ENCODE measurements at places on chromosomes 13 and 19.
A peak's percentile ranks its signal among the peaks of the same experiment; 100 is the strongest.

GRCh38 chr19:20365146-20365545 is 198.1 kb downstream of the ZNF486 start:
- peak; percentile 41 for DNase-seq

DNA sequence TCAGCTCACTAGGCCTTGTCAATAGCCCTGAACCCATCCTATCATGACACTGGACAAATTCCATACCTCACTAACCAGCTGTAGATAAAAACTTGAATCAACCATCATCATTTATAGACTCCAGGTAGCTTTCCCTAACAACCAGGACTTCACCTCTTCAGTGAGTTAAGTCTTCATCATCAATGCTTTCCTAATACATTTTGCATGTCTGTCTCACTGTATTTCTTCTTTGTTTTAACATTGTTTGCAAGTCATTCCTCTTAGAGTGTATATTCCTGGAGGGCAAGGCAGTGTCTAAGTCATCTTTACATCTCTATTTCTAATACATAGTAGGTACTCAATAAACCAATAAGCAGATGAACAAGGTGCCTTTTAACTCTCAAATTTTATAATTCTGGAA is 123.4 kb upstream of the RFC3 start:
- DNase-seq = no peak

DNA sequence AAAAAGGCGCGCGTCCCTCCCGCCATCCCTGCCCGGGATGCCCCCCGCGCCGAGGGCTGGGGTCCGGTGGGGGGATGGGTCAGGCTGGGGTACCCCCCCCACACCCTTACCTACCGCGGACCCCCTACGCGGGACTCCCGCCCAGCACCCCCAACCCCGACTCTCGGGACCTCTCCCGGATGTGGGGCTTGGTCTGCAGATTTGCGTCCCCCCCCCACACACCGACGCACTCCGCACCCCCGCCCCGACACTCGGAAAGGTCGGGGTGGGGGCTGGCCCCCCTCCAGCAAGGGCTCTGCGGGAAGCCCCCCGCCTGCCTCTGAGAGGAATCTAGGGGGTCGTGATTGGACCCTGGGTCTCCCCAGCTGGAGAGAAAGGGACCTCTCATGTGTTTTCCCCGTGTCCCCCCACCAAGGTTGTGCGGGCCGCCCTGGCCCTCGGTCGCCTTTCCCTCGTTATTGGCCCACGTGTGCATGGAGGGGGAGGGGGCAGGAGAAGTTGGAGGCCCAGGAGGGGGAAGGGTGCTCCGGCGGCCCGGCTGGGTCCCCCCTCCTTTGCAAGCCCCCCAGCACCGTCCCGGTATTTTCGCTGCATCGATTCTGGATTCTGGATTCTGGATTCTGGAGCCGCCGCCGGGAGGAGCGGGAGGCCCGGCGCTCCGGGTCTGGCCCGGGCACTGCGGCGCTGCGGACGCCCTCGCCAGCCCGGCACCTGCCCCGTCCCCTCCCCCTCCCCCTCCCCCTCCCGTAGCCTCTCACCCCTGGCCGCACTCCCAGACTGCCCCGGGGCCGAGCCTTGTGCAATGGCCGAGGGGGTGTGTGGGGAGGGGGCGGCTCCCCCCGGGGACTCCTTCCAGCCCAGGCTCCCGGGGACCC is 607 bp downstream of the NFIC start:
- no peak for DNase-seq

- no peak for DNase-seq
Measured at GRCh38 chr13:27790523-27790922, 1.8 kb upstream of the GSX1 start.

GRCh38 chr19:32012886-32013631 is 332.4 kb upstream of the ZNF507 start:
- no peak for DNase-seq

GRCh38 chr13:77016251-77016812 is 10.6 kb downstream of the FBXL3 start:
- no peak for DNase-seq

- DNase-seq = peak; percentile 61
Measured at GRCh38 chr13:98797456-98797855, 45.0 kb upstream of the SLC15A1 start.

- no peak for DNase-seq
Measured at GRCh38 chr13:80400865-80401426, 60.0 kb upstream of the SPRY2 start.

DNA sequence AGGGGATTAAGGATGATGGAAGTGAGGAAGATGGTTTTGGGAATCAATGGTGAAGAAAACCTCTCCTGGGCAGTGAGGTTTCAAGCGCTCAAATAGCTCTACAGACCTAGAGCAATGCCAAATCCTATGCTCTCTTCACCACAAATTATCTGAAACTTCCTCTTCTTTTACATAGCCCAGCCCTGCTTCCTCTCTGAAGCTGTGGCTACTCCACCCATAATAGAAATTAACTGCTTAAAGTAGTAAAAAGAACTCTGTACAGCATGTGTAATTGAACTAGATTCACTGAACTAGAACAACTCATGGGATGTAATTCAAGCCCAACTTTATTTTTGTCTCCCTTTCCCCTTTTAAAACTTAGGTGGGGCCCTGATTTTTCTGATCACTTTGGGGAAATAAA is 20.4 kb upstream of the IFT88 start:
- no peak for DNase-seq

GRCh38 chr13:71457645-71458044 is 409.4 kb downstream of the DACH1 start:
- DNase-seq = no peak

- DNase-seq = no peak
Measured at GRCh38 chr13:113110852-113111315, 5.3 kb downstream of the F7 start.

DNA sequence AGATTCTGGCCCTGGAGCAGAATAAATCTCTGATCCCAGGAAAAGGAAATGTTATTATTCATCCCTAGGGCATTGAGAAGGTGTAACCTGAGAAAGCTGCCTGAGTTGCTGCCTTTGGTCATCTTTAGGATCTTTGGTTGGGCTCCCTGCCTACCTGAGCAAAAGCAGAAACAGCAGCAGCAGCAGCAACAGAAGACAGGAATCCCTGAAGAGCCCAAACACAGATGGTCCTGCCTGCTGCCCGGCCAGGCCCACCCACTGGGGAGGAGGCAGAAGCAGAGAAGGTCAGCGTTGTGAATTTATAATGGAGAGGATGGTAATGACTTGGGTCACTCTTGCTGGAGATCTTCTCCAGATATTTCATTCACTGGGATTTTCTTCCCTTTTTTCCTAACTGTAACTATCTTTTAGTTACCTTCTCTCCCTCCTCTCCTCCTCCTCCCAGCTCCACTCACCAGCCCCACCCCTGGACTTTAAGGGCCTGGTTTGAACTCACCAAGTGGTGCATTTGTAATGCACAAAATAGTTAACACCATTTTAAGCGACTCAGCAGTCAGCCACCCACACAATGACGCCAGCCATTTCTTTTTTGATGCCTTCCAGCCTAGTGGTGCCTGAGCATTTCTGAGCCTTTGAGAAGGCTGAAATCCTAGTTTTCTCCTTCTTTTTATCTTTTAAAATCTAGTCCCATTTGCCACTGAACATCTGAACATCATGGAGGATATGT is 91.7 kb downstream of the HSPH1 start:
- no peak for DNase-seq

GRCh38 chr19:1520203-1520780 is 3.6 kb upstream of the PLK5 start:
- DNase-seq = no peak

DNA sequence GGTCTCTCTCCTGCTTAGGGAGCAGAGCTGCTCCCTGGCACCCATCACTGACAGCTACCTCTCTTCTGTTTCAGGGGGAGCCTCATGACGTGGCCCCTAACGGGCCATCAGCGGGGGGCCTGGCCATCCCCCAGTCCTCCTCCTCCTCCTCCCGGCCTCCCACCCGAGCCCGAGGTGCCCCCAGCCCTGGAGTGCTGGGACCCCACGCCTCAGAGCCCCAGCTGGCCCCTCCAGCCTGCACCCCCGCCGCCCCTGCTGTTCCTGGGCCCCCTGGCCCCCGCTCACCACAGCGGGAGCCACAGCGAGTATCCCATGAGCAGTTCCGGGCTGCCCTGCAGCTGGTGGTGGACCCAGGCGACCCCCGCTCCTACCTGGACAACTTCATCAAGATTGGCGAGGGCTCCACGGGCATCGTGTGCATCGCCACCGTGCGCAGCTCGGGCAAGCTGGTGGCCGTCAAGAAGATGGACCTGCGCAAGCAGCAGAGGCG is 23.2 kb upstream of the NCCRP1 start:
- no peak for DNase-seq

DNA sequence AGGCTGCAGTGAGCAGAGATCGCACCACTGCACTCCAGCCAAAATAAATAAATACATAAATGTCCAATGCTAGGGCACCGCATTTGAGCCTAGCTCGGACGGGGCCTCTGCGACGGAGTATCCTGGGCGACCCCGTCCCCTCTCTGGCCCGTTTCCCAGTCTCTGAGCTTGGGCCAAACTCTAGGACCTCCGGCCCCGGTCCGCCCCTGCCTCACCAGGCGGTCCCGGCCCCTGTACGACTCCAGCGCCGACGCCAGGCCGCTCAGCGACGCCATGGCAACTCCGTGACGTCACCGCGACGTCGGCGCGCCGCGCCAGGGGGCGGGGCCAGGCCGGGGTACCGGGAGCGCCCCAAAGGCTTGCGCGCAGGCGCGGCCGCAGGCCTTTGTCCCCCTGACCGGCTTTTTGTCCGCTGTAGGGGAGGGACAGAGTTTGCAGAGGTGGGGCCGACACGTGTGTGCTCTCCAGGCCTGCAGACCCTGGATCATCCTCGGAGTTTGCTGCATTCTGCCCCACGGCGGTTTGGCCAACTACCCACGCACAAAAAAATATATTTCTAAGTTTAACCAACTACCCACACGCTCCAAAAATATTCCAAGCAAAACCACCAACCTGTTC is at the start of gene PEX11G:
TSS of gene PEX11G (minus strand) at position 300 of the 618 bp plus-strand sequence. CDS start at position 275, 25 bp downstream.
- DNase-seq = peak; percentile 86

DNA sequence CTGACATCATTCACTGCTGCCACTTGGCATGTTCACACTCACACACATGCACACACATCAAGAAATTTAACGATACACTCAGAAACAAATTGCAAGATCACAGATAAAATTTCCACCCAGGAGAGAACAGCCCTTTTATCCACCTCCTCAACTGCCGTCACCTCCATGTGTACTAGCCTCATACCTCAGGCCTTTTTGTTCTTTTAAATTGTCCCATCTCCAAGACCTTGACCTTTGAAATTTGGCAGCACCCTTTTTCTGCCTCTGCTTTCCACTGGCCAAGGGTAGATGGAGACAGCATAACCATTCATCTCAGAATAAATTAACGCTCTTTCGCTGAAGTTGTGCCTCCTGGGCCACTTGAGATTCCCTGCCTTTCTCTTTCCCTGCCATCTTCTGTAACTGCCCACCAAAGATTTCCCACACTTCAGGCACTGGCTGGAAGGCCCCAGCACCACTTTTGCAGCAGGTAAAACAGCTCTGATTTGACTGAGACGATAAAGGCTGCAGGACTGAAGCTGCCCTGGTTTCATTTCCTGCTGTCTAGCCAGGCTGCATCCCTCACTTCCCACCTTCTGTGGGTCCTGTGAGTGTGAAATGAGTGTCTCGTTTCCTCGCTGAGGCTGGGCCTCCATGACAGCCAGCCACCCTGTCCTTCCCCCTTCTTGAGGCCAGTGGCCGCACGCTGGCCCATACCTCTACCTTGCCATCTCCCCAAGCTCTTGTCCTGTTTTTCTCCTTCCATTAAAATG is 39.3 kb downstream of the MBNL2 start:
- no peak for DNase-seq

DNA sequence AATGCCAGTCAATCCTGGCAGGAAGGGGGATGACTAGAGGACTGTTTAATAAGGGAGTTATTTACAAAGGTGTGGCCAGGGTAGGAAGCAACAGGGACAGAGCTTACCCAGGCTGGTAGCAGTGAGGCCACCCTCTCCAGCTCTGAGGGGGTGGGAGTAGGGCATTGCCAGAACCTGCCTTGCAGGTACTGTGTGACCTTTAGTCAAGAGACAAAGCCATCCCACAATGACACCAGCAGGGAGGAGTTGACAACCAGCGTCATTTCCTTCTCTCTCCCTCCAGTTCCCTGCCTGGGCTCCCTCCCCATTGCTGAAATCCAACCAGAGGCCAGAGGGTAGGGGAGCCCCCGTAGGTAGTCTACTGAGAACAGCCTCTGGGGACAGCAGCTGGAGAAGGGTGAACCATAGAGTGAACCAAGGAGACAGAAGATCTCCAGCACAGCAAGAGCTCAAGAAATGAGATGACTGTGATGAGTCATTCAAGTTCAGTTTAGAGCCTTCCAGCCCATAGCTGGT is 33.3 kb upstream of the SPATA13 start:
- no peak for DNase-seq

DNA sequence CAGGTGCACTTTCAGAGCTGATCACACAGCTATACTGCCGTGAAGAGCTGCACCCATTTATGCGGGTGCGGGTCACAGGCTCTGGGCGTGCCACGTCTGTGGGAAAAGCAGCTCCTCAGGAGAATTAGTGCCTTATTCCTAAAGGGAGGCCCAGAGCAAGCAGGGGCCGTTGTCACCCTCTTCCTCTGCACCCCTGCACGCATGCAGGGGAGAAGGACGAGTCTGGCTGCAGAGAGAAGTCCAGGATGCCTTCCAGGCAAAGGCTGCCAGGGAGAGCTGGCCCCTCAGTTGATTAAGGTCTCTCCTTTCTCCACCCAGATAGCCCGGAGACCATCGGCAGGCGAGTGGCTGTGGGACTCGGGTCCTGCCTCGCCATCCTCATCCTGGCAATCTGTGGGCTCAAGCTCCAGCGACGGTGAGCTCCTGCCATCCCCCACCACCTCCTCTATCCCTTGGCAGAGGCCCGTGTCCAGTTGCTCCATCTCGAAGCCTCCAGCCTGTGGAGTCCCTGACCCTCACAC is 3.1 kb upstream of the FFAR1 start:
- DNase-seq = no peak

GRCh38 chr19:9673912-9674662 is 813 bp downstream of the ZNF562 start:
- no peak for DNase-seq

DNA sequence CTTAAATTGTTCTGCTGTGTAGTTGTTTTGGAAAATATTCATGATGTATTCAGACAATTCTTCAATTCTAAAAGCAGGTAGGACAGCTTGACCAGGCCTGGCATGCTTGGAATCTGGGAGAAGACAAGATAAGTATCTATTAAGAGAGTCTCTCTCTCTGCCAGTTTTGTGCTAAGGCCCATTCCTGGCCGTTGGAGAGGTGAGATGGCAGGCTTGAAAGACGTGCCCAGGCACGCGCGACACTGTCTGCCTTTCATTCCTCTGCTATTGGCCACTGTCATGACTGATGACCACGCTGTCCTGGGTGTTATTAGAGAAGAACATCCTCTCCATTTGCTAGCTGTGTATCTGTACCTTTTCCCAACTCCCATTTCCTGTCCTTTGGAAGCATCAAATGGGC is 90.3 kb downstream of the LHFPL6 start:
- no peak for DNase-seq
